Stimulated activated CD8-positive, alpha-beta memory T cell treated with anti-CD3 and anti-CD28 coated beads, Interleukin-7, amount 100 ng/mL, for 1 hour (primary cell): ENCODE measurements at places on chromosomes 1 and 21.

DNA sequence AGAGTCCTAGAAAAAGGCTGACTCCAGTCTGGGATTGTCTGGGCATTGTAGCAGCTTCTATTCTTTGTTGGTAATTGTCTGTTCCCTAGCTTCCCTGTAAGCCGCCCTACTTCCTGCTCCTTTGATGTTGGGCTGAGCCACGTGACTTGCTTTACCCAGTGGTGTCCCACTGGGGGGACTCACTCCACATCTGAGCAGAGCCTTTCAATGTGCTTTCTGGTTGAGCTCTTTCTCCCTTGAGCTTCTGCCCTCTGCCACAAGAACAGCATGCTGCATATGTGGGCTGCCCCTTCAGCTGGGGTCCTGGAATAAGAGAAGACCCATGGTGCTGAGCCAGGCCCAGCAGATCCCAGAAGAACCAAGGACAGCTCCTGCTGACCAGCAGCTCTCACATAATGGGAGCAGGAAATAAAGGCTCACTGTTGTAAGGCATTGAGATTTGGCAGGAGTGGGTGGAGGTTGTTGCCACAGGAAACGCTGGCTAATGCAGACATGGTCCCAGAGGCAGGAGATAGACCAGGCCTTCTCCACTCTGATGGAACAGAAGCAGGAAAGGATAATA is 276.3 kb upstream of the GJB5 start:
- DNase-seq = no peak

- DNase-seq = no peak
Observed at GRCh38 chr21:28791595-28792282, 200.9 kb downstream of the LTN1 start.

DNA sequence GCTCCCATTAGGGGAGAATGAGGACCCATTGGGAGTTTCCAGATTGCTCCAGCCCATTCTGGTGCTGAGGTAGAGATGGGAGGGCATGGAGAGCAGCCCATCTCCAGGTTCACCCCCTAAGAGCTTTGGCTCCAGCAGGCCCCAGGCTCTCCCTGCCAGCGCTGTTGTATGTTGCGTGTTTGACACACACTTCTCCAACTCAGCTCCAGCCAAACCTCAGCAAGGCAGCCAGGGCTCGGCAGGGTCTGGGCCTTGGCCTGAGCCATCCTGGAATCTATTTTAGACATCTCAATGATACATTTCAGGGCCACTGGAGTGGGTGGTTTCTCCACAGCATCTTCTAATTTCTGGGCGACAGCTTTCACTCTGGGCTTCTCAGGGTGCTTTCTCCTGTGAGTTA is 117.0 kb downstream of the NAV1 start:
- DNase-seq = no peak

DNA sequence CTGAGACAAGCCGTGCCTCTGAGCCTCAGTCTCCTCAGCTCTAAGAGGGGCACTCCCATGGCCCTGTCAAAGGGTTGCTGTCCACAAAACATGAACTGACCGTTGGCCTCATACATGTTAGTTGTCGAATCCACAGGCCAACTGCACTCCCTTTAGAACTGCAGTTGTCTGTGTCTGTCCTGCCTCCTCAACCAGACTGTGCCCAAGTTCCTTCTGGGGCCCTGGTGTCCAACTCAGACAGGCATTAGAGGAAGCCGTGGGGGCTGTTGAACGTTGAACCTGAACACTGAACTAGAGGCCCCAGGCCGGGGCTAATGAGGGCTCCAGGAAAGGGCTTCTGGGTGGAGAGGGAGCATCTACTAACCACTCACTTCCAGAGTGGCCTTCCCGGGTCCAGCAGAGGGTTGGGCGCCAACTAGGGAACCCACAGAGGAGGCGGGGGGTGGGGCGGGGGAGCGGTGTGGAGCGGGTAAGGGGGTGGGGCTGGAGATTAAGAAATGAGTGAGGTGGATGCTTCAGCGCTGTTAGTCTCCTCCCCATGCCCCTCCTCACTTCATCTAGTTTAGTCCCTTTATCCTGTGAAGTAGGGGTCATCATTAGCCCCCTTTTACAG is at the start of gene RAB42:
TSS of gene RAB42 (plus strand) at position 558 of the 613 bp plus-strand sequence. CDS start 247 bp downstream, outside the sequence.
- no peak for DNase-seq

DNA sequence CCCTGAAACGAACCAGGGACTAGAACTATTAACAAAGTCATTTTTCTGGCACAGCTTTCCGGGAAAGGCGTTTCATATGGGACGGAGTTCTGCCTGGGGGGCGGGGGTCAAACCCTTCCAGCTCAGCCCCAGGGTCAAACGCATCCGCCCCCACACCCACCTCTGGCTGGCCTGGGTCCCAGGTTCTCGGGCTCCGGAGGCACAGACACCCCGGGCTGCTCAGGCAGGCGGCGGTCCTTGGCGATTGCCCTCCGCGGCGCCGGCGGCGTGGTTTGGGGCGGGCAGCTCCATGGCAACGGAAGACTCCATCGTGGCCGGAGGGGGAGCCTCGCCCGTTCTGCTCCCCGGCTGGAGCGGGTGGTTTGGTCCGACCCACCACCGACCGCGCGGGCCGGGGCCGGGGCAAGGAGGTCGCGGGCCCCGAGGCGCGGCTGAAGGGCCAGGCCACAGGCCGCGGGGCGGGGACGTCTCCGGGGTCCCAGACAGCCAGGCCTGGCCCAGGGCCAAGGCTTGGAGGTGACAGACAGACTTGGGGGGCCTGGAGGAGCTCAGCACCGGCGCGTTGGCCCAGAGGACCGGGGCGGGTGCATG is at the start of gene CFAP74:
TSS of gene CFAP74 (minus strand) at position 246 of the 591 bp plus-strand sequence. CDS start 12,830 bp downstream, outside the sequence.
- DNase-seq = no peak

GRCh38 chr21:23801292-23801691 is 1806.0 kb downstream of the MRPL39 start:
- DNase-seq = no peak

DNA sequence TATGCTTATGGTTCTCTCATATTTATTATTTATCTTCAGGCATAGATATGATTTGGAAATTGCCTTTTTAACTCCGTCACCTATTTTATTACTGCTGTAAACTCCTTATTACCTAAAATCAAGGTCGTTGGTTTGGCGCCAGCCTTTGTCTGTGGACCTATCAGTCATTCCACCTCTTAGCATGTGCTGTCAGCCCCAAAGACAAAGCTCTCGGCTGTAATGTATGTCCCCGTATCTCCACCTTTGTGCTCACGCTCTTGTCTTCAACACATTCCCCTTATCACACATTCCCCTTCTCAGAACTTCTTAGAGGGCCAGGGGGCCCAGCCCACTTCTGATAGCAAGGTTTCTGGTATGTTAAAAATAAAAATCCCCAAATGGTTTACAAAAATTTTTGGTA is 342.2 kb downstream of the RYR2 start:
- no peak for DNase-seq

GRCh38 chr1:18322368-18323032 is 158.2 kb upstream of the KLHDC7A start:
- no peak for DNase-seq

DNA sequence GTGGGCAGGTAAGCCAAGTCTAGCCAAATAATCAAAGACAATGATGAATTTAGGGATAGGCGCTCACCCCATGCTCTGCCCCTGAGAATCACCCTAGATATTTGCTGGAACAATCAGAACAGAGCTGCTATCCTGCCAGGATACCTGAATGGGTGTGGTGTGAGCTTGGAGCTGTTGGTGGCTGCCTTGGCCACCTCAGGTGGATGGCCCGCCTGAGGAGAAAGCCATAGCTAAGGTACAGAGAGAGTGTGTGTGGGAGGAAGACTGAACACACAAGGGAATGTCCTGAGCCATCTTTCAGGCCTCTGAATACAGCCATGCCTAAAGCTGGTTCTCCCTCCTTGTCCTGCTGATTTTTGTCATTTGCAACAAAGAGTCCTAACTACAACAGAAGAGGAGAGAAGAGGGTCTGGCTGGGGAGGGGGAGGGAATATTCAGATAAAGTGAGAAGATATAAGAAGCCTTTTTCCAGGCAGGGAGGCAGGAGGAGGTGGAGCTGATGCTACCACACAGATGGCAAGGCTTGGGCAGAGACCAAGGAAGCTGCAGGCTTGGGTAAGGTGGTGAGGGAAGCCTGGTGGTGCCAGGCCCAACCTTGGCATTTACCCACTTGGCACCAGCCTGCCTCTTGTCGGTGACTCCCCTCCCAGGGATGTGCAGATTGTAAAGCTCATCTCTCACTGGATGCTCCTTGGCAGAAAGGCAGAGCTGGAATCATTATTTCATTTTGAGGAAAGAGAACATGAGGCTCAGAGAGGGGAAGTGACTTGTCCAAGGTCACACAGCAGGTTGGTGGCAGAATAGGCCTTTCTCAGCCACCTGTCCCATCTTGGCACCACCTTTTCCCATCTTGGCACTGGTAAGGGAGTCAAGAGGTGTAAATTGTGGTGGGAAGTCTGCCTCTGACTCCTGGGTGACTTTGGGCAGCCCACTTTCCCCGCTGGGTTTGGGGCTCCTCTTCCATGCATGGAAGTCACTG is 49.7 kb downstream of the NKAIN1 start:
- no peak for DNase-seq

DNA sequence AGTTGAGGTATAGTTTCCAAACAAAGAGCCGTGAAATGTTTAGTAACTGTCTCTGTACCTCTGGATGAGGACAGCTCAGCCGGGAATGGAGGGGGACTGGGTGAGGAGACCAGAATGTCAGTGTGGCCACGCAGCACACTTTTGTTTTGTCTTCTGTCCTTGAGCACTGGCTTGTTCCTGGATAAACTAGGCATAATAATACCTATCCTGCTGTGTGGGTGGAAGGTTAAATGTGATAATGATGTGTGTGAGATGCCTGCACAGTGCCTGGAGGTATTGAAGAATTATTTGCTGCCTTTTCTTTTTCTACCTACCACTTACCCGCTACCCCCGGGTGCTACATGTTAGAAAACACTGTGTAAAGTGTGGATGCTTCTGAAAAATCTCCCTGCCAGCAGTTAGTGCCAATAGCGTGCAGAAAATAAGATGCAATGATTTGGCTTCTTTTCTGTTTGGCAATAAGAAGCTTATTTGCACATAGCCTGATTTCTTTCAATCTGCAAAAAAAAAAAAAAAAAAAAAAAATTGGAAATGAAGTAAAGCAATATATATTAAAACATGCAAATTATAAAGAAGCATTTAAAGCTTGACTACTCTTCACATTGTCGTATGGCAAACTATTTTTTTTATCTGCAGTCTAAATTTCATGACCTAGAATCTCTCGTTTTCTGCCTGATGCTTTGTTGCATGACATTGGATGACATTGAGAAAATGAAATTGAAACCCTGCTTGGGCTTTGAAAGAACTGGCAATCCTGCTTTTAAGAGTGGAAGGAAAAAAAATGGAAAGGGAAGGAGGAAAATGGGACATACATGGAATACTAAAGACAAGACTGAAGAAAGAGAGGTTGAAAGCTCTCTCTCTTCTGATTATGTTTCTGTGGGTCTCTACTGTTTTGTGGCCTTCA is 89.5 kb downstream of the DISC1 start:
- no peak for DNase-seq

DNA sequence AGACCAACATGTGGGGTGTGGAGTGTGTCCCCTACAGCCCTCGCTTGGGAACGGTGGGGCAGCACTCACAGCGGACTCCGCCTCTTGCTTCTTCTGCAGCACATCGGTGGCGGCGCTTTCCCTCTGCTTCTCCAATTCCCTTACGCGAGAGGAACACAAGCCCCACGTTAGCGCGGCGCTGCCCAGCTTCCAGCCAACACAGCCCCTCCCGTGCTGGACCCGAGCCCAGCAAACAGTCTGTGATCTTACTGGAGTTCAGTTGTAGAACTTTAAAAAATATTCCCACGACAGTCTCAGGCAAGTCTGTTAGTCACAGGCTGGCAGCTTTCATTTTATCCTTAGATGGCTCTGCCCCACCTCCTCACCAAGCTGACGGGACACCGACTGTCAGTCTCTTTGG is 13.6 kb downstream of the THAP3 start:
- no peak for DNase-seq

DNA sequence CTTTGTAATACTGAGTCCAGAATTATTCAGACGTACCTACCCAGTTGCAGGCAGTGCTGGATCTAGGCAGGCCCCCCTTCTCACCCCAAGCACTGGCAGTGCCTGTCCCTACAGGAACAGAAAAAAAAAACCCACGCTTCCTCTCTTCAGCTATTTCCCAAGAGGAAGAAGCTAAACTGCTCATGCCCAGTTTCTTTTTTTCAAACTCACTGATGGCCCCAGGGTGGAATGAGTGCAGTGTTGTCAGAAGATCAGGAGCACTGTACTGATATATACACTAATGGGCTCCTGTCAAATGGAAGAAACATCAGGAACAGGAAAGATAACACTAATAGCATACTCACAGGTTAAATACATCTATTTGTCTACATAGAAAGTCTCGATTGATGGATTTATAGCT is 28.2 kb upstream of the DOCK7 start:
- no peak for DNase-seq

- DNase-seq = no peak
Observed at GRCh38 chr1:86779308-86780191, 75.2 kb downstream of the SH3GLB1 start.

DNA sequence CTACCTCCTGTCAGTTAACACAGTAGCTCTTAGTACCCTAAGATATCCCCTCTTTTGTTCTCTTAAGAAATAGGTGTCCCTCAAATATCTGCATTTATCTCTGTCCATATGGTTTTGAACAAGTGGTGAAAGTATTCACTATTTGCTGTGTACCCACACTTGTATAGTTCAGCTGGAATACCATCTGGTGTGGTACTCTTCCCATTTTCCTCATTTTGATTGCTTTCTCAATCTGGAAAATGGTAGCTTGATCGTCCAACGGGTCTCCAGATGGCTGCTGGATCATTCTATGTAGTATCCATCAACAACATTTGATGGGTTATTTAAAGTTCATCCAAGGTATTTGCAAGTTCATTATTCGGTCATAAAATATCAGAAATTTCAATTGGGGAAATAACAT is 100.3 kb upstream of the DPYD start:
- DNase-seq = no peak

- DNase-seq = no peak
Observed at GRCh38 chr1:32128964-32129363, 21.1 kb downstream of the KPNA6 start.

DNA sequence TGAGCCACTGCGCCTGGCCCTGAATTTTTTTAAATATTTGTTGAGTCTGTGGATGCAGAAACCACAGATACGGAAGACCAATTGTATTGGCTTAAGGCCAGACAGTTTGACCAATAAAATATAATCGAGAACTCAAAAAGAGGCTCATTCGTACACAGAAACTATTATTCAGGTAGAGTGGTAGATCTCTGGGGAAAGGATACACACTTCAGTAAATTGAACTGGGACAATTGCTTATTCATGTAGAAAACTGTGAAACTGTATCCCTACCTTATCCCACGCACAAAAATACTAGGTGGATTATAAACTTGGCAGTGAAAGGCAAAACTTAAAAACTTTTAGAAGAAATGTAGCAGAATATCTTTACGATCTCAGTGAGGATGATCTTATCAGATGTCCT is 25.0 kb upstream of the SHE start:
- no peak for DNase-seq

DNA sequence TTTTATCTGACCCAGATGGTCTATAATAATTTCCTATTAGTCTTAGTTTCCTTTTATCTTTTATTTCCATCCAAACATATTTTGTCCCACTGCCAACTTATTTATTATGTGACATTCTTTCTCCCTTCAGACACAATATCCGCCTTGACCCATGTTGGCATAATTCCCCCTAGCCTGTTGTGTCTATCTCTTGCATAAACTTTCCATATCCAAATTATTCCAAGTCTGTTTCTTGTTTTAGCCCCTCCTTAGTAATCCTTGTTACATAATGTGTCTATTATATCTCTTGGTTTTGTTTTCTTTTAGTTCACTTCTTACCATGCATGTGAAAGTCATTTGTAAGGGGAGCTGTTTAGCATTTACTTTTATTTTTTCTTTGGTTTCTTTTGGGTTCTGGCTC is 81.6 kb upstream of the CACHD1 start:
- DNase-seq = no peak

GRCh38 chr1:184116287-184116686 is 64.8 kb downstream of the TSEN15 start:
- DNase-seq = no peak
